Fibroblast of skin of left quadriceps (primary cell): ENCODE measurements at places on chromosomes 12 and 14.

- DNase-seq = no peak
Measured at GRCh38 chr12:31488737-31489338, 102.1 kb downstream of the DENND5B start.

- DNase-seq = no peak
Measured at GRCh38 chr12:61365001-61365400, 895.2 kb upstream of the USP15 start.

DNA sequence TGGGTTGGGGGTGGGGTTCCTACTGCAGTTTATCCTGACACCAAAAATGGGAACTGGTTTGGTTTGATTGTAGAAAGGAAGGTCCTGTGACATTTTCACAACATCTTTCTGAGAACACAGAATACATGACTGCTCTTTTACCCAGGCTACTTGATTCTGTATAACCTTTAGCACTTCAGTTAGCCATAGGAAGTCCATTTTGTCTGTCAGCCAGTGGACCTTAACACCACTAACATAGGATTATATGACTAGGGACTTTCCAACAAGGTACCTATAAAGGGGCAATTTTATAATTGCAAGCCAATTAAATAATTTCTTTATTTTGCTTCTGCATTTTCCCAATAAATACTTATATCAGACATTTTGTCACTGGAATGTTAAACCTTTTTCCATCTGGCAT, 489.2 kb upstream of the MIS18BP1 start:
- no peak for DNase-seq

DNA sequence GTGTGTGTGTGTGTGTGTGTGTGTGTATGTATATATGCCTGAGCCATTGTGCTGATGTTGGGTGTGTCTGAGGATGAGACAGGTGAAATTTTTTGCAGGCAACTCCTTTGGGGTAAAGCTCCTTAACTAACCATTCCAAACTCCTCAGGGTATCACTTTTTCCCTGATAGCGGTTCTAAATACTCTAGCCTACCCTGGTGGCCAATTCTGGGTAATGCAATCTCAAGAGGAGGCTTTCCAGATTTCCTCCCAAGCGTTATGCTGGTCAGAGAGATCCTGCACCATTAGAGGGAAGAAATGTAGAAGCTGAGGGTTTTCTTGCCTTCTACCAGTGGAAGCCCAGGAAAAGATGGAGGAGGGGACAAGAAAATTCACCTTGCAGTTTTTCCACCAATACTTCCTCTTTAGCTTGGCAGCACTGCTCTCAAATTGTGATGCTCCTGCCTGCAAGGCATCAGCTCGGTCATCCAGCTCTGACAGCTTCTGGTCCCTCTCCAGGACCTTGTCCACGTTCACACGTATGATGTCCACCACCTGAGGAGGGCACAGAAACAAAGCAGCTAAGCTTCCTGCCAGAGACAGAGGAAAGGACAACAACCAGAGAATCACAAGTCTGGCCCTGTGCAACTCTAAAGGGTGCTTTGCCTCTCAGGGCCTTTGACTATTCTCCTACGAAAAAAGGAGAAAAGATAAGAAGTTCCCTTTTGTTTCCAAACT, 4.9 kb downstream of the VAMP1 start:
- peak; percentile 44 for DNase-seq

DNA sequence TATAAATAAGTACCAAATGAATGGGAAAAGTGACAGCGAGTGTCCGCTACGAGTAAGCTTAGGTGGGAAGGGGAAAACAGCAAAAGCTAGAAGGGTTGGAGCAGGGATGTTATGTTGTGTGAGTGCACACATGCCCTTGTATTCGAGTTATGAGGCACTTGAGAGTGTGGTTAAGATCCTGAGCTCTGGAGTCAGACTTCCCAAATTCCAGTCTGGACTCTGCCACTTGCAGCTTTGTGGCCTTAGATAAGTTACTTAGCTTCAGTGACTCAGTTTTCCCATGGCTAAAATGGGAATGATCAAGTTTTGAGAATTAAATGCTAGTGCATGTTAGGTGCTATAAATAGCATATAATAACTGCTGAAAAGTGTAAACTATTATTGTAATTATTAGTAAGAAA, 44.9 kb downstream of the KTN1 start:
- no peak for DNase-seq

DNA sequence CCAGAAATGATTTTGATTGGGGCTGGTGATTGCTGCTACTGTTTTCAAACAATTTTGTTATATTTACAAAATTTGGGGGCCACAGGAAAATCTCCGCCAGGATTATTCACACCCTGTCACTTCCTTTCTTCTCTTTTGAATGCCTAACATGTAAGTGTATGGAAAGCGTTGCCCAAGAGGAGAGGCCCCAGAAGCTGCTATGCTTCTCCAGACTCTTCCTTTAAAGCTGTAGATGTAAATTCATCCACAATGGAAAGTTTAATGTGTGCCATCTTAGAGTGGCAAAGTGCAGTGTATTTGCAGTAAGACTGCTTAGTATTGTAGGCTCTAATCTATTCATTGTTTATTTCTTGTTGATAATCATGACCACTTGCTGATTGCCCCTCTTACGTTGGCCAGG, 136.7 kb upstream of the LRIG3 start:
- DNase-seq = no peak

- DNase-seq = no peak
Measured at GRCh38 chr12:52713960-52714886, 10.9 kb upstream of the KRT77 start.

GRCh38 chr12:59080101-59080500, 159.8 kb upstream of the LRIG3 start:
- DNase-seq = no peak

DNA sequence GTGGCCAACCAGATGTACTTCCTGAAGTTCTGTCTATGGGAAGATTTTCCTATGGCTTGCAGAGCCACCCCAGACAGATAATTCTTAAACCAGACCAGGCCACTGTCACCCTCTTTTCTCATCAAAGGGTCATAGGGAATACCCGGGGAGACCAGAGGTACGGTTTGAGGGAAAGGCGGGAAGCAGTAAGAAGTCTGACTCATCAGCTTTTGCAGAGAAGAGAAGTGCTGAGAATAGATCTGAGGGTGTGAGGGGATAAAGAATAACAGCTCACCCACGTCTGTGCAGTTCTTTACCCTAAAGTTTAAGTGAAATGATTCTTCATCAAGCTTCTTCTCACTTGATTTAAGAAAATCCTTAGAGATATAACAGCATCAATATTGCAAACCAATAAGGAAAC, 21.3 kb upstream of the POC1B start:
- DNase-seq = no peak

DNA sequence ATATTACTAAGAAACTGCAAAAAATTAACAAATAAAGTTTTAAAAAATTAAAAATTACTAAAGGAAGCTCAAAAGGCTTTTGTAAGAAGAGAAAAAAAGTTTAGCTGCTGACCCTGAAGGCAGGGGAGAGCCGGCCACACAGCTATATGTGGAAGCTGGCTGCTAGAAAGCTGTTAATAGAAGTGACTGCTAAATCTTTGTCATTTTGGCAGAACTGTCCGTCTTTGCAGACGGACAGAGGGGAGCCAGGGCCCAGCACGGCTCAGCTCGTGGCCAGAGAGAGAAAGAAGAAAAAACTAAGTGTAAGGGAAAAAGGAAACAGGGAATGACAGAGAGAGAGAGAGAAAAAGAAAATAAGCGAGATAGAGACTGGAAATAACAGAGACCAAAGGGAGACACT, 27.9 kb downstream of the PRMT8 start:
- no peak for DNase-seq

DNA sequence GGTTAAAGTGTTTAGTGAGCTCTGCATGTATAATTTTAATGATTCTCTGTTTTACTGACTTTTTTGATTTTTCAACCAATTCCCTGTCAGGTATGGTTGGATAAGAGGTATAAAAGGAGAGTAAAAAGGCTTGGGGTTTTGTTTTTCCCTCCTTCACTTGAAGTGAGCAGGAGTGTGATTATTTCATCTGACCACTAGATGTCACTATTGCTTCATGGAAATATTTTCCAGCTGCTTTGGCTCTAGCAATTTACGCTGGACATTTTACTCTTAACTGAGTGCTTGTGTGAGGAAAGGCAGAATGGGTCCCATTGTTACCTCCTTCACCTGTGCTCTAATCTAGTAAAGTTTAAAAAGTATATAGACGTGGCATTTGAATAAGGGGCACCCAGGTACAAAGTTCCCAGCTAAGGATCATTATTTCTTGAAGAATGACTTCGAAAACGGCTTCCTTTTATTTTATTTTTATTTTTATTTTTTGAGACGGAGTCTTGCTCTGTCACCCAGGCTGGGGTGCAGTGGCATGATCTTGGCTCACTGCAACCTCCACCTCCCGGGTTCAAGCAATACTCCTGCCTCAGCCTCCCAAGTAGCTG, 66.5 kb downstream of the TBC1D30 start:
- peak; percentile 36 for DNase-seq

DNA sequence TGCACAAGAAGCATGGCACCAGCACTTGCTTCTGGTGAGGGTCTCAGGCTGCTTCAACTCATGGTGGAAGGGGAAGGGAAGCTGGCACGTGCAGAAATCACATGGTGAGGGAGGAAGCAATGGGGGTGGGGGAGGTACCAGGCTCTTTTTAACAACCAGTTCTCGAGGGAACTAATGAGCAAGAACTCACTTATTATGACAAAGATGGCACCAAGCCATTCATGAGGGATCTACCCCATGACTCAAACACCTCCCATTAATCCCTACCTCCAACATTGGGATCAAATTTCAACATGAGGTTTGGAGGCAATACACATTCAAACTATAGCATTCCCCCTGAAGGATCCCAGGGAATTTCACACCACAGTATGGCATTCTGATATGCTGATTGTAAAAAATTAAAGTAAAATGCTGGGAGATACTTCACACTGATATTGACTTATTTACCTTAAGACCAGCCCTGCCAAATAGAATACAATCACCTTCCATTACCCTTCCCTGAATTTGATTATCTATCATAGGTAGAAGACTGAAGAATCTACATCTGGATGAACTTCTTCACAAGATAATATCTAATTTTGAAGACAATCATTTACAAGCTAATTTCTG, 201.7 kb upstream of the PLXNC1 start:
- DNase-seq = peak; percentile 44

GRCh38 chr14:22883173-22883976, at the start of gene REM2:
TSS of gene REM2 (plus strand) at chr14:22883222. CDS start at chr14:22883288, 66 bp downstream.
- no peak for DNase-seq

- no peak for DNase-seq
Measured at GRCh38 chr14:87282266-87282665, 710.7 kb downstream of the GALC start.

GRCh38 chr12:86283620-86284019, 27.4 kb upstream of the MGAT4C start:
- DNase-seq = no peak

GRCh38 chr12:42565633-42566032, 23.9 kb downstream of the PRICKLE1 start:
- DNase-seq = no peak

- no peak for DNase-seq
Measured at GRCh38 chr12:111995782-111996480, 17.0 kb downstream of the TMEM116 start.

DNA sequence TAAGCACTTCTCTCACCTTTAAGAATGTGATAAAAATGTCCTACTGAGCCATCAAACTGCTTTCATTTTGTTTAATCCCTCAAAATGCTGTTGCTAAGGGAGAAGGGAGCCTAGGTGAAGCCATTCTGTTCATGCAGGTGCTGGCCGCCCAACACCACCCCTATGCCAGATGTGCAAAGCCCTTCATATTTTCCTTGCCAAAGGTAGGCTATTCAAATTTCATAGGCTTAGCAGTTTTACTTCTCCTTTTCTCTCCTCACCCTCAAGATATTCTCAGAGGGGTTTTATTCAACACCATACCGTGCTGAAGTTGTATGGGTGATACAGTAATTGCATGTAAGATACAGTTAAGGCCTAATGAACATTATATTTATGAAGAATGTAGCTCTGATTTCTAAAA, 461.7 kb downstream of the GXYLT1 start:
- no peak for DNase-seq

DNA sequence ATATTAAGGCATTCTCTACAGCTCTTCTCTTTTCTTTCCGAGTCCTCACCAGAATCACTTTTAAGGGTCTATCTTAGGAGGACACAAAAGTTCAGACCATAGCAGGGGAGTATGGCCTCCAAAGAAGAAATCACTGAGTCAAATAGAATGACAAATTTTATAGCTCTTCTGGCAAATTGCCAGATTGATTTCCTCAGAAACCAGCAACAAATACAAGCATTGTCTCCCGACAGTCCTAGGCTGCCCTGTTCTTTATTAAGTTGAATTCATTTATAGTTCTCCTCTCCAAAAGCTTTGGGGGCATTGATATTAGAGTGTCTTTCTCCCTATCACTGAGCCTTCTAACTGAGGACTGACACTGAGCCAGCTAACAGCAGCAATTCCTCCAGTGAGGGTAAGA, 156.4 kb upstream of the FRMD6 start:
- no peak for DNase-seq

DNA sequence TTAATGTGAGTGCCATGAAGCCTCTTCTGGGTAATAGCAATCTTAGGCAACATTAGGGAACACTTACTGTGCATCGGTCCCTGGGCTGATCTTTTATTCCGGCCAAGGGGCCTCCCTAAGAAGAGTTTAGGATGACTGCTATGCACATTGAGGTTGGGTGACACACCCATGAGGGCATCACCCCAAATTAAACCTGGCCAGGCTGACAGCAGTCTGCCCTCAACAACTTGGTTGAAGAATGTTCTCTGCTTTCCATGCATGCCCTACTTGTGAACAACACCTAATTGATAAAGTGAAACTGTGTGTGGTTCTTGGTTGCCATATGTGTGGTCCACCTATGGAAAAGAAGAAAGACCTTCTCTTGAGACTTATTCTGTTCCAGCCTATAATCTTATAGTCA, 1098.0 kb downstream of the BCL11B start:
- DNase-seq = no peak

DNA sequence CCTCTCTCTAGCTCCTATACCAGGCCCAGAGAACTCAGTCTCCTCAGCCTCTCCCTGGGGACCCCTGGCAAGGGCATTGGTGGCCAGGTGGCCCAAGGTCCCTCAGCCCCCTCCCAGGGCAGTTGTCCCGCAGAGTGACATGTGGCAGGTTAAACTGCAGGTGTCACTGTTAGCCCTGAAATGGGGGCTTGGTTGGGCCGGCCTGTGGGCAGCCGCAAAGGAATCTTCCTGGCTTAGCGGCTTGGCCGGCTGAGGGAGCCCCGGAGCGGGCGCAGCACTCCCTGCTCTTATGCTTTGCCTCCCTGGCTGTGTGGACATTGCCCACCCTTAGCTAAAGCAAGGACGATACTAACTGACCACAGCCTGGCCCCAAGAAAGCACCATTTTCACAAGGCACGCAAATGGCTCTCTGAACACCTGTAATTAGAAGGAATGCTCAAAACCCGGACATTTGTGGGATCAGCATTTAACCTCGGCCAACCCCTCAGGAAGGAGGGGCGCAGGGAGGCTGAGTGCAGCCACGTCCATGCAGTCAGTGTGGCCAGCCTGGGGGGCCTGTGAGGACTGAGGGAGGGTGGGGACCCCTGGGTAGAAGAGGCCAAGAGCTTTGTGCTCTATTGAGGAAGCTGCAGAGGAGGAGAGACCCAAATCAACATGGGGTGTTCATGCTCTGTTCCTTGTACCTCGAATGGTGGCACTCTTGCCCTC, 82.2 kb downstream of the PAPOLA start:
- no peak for DNase-seq

GRCh38 chr12:122371475-122372045, 50.9 kb downstream of the CLIP1 start:
- DNase-seq = no peak
